NCI-H1694 (cell line): ENCODE measurements at places on chromosomes 5 and 9.

DNA sequence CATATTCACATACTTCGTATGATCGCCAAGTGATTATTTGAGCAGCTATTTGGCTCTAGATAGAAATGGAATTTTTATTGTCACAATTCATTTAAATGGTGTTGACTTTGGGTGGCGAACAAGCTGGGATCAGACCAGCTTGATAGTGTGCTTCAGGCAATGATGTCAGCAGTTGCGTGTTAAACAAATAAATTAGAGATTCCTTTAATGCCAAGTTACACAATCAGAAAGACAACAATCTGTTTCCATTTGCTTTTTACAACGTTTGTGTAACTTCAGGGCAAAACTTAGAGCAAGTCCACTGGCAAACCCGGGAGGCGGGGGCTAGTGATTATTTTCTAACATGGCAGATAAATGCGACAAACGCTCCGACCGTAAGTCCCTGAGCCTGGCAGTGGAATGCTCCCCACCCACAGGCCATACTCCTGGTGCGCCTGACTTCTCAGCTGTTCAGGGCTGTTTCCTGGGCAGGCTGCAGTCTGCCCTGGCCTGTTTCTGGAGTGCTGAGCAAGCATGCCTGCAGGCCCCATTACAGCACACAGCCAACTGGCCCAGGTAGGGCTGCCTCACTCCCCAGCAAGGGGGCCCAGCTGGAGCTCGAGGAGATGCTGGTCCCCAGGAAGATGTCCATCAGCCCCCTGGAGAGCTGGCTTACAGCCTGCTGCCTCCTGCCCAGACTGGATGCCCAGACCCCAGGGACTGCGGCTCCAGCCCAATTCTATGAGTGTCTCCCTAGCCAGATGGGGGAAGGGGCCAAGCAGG, 88.7 kb downstream of the BASP1 start:
- DNase-seq = no peak

- DNase-seq = peak; percentile 60
These were observed 16.3 kb downstream of the FABP6 start for GRCh38 chr5:160245506-160246086.

GRCh38 chr5:56159521-56159947, 73.6 kb downstream of the ANKRD55 start:
- DNase-seq = no peak

GRCh38 chr9:19408316-19408692, 505 bp upstream of the ACER2 start:
- no peak for DNase-seq

DNA sequence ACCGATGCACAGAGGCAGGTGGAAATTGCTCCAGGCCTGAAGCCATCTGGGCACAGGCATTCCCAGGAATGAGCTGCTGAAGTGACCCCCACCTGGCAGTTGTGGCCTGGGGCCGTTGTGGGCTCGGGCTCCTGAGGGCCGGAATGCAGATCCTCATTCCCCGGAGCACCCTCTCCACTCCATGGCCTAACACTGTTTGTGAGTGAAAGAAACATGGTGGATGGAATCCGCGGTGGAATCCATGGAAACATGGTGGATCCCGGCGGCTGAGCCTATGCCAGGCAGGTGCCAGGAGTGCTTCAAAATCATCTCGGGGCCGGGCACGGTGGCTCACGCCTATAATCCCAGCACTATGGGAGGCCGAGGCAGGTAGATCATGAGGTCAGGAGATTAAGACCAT, 3.6 kb upstream of the SARDH start:
- DNase-seq = no peak

- no peak for DNase-seq
These were observed 52.9 kb downstream of the TMC1 start for GRCh38 chr9:72574156-72574810.

GRCh38 chr5:133202066-133202665, 150.4 kb downstream of the HSPA4 start:
- no peak for DNase-seq
